ENCODE measurements at places on chromosomes 4 and X.
A peak's percentile ranks its signal among the peaks of the same experiment; 100 is the strongest.

DNA sequence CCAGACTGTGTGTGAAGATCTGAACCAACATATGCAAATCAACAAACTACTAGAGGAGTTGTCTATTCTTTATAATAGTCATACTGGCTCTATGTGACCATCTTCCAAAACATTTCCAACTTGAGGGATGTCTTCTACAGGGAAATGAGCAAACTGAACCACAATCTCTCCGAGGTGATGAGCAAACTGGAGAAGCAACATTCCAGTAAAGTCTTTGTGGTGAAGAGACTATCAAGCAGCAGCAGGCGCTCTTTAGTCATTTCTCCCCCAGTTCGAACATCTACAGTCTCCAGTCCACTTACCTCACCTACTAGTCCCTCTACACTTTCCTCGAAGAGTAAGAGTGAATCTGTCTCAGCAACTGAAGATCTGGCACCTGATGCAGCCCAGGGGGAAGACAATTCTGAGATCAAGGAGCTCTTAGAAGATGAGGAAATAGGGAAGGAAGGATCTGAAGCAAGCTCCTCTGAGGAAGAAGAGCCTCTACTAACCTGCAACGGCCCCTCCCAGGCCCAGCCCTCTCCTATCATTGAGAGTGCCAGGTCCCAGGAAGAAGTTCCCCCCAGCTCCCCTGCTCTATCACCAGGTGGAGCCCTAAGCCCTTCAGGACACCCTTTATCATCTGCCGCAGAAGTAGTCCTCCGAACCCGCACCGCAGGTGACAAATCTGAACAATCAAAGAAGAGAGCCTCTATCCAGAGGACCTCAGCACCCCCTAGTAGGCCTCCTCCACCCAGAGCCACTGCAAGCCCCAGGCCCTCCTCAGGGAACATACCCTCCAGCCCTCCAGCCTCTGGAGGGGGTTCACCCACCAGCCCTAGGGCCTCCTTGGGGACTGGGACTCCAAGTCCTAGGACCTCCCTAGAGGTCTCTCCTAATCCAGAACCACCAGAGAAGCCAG is 98.1 kb downstream of the HNRNPD start:
- DNase-seq = no peak

- no peak for DNase-seq
Measured at GRCh38 chr4:134028421-134028820, 173.2 kb downstream of the PABPC4L start.

- DNase-seq = peak; percentile 41
Measured at GRCh38 chrX:135112096-135112729, 8.1 kb downstream of the ETDB start.

GRCh38 chr4:67546004-67546356 is 677 bp upstream of the CENPC start:
- DNase-seq = no peak

GRCh38 chr4:35548921-35549320 is 695.4 kb downstream of the ARAP2 start:
- no peak for DNase-seq

GRCh38 chrX:137428221-137428661 is 137.7 kb upstream of the ZIC3 start:
- no peak for DNase-seq

DNA sequence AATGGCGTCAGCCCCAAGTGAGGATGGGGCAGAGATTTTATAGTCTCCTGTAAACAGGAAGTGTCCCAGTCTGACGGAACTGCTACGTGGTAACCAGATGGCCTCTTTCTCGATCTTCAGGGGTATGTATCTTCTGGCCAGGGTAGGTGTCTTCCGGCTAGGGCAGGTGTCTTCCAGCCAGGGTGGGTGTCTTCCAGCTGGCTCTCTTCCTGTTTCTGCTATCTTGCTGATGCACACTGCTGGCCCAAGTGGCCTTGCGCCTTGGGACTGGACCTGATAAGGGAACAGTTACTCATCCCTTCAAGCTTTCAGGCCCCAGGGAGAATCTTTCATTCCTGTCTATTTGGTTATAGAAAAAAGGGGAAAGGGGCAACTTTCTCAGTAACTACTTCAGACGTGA is 178.7 kb upstream of the MAGEE2 start:
- no peak for DNase-seq

DNA sequence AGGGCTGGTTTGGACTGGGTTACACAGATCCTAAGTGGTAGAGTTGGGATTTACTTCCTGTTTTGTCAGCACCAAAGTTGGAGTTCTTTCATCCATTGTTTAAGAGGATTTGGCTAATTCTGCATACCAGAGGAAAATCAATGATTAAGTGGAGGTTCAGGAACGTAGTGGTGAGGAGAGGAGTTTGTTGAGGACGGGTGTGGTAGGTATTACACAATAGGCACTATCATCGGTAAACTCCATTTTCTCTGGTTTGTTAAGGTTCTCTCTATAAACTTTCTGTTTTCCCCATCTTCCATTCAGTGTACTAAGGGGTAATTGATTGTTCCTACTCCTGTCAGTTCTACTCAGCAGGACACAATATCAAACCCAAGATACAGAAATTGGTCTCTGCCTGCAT is 107.5 kb upstream of the VCX2 start:
- no peak for DNase-seq

GRCh38 chr4:39067451-39067850 is 5.4 kb downstream of the KLHL5 start:
- DNase-seq = no peak

GRCh38 chr4:88971536-88971935 is 85.4 kb downstream of the FAM13A start:
- no peak for DNase-seq

Measured in hematopoietic multipotent progenitor cell treated with erythropoietin and hydrocortisone succinate and interleukin-3 and kit ligand, for 8 days (in vitro differentiated cells).